ENCODE measurements at places on chromosomes 12 and 14. TPM values are rescaled to one million over a fixed set of nuclear protein-coding genes. Genes with fewer than 3 reads are reported as not detected.

Gene ADAM20
- 0.14 TPM for total RNA-seq

DNA sequence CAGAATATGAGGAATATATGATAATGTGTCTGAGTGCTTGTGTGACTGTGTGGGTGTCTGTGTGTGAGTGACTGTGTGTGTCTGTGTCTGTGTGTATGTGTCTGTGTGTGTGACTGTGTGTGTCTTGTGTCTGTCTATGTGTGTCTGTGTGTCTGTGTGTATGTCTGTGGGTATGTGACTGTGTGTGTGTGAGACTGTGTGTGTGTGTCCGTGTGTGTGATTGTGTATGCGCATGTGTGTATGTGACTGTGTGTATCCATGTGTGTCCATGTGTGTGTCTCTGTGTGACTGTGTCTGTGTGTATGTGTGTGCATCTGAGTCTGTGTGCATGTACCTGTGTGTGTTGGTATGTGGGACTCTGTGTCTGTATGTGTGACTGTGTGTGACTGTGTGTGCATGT, 1361.2 kb upstream of the TMEM132C start:
- no peak for DNase-seq

- no peak for DNase-seq
These were observed 94.7 kb downstream of the DIP2B start for GRCh38 chr12:50599366-50600095.

DNA sequence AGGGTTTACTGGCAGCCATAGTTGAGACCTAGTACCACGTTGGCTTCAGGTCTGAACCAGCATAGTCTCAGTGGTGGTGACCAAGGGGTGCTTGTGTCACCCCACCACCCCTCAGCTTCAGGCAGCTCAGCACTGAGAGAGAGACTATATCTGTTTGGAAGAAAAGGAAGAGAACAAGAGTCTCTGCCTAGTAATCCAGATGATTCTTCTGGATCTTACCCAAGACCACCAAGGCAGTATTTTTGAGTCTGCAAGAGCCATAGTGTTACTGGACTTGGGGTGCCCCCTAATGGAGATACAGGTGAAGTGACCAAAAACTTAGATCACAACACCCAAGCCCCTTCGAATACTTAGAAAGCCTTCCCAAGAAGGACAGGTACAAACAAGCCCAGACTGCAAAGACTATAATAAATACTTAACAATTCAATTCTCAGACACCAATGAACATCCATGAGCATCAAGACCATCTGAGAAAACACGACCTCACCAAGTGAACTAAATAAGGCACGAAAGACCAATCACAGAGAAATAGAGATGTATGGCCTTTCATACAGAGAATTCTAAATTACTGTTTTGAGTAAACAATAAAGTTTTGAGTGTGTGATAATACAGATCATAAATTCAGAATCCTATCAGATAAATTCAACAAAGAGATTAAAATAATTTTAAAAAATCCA, 107.0 kb downstream of the HELB start:
- DNase-seq, result peak; percentile 52

DNA sequence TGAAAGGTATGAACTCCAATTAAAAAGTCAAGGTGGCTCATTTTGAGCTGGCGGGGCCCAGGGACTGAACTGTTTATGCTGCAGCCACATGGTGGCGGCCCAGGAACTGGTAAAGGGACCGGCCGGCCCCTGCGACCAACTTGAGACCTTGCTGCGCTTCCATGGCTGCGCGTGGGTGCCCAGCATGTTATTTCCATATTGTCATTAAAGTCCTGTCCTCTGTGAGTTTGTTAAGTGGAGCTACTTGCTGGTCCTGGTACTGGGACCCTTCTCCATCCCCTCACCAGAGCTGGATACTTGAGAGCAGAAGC, 62.3 kb downstream of the BEGAIN start:
- peak; percentile 74 for DNase-seq

Gene CCDC177
- total RNA-seq, result not detected

Gene OASL
- 13.9 TPM for total RNA-seq

Gene HOXC10
- total RNA-seq, result not detected

DNA sequence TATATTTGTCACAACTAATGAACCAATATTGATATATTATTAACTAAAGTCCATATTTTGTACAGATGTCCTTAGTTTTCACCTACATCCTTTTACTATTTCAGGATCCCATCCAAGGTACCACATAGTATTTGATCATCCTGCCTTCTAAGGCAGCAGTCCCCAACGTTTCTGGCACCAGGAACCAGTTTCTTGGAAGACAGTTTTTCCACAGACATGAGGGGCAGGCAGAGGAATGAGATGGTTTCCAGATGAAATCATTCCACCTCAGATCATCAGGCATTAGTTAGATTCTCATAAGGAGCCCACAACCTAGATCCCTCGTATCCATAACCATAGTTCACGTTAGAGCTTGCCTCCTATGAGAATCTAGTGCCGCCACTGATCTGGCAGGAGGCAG, 82.8 kb upstream of the BCL2L14 start:
- DNase-seq, result no peak

GRCh38 chr12:127650626-127651025, 616.3 kb upstream of the TMEM132C start:
- no peak for DNase-seq

GRCh38 chr12:102497743-102498142, 17.4 kb upstream of the IGF1 start:
- no peak for DNase-seq

- DNase-seq, result no peak
These were observed 81.6 kb downstream of the PTGER2 start for GRCh38 chr14:52395728-52396127.

GRCh38 chr12:87796961-87797516, 232.2 kb downstream of the C12orf50 start:
- no peak for DNase-seq

Gene PMCH
- total RNA-seq, result not detected

GRCh38 chr14:51248016-51248987, 8.3 kb downstream of the TMX1 start:
- DNase-seq, result no peak

DNA sequence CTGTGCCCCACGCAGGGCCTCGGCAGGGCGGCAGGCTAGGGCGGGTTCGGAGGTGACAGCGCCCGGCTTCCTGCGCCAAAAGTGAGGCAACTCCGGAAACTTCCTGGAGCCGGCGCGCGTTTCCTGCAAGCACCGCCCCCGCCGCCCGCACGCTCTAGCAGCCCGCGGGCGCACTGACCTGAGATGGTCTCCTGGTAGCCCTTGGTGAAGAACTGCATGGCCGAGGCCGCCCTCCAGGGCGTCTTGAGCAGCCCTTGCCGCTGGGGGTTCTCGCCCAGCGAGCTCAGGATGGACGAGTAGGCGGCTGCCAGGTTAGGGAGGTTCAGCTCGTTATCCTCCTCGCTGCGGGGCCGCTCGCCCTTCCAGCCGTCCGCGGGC, 494 bp downstream of the GCH1 start:
- DNase-seq, result peak; percentile 90

DNA sequence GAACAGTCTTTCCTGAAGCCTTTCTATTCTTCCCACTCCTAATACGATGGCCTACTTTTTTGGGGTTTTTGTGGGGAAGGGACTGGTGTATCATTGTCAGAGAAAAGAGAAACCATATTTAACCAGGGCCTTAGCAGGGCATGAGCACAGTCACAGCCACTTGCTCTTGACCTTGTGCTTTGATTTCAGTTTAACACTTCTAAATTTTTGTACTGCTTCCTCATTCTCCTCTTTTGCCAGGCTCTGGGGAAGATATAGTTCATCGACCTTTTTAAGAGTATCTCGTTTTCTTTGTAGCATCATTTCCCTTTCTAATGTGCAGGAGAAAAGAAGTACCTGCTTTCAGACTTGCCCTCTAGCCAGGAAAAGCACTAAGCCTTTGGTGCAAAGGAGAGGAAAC, 2.2 kb downstream of the ZBTB1 start:
- DNase-seq, result no peak

Gene STXBP6
- not detected for total RNA-seq

GRCh38 chr12:28457785-28458184, 267.5 kb downstream of the CCDC91 start:
- DNase-seq, result no peak

Gene SLC5A8
- not detected for total RNA-seq

DNA sequence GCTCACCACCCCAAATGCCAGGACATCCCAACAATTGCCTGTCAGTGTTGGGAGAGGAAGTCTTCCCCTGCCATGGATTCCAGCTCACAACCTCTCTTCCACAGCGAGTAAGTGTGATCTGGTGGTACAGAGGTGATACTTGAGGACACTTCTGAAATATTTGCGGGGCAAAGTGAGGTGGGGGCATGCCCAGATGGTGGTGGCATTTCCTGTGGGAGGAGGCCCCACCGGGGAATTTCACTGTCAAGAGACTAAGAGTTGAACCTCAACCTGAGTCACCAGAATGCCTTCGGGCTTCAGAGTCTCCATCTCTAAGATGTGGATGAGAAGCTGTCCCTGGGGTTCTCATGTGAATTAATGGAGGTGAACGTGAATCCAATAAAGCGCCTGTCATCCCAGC, 122.3 kb upstream of the RFLNA start:
- DNase-seq, result no peak

DNA sequence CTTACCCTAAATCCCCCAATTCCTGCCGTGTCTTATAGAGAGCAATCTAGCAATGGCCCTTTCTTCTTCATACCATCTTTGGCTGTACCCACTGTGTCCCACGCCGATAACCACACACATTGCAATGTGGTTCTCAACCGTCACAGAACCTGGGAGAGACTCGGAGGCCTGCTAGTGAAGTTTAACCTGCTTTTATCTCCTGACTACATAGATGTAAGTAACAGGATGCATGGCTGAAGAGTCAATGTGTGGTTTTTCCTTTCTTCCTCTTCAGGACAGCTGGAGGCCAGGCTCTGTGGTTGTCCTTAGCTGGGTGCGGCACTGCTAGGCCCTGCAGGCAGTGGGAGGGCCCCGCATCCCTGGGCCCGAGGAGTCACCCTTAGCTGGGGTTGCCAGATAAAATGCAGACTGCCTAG, 51.3 kb downstream of the ZNF664 start:
- DNase-seq, result no peak

Gene NUAK1
- total RNA-seq, result not detected

- DNase-seq, result no peak
These were observed 340.9 kb downstream of the BCL11B start for GRCh38 chr14:98931126-98931525.

DNA sequence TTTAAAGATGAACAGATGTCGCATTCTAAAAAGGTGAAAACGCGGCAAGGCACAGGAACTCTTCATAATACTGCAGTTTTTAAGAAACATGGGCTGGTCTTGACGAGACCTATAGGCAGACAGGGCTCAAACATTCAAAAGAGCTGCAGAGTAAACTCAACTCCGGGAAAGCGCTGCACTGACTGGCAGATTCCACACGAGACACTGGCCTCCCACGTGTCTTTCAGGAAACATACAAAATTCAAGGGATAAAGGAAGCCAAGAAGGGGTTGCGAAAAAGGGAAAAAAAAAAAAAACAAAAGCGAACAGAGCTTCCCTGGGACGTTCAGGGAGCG, 614 bp upstream of the ARF6 start:
- peak; percentile 70 for DNase-seq

Gene SIRT4
- 2.2 TPM for total RNA-seq

GRCh38 chr14:104577426-104577825, 2.1 kb upstream of the C14orf180 start:
- DNase-seq, result no peak

DNA sequence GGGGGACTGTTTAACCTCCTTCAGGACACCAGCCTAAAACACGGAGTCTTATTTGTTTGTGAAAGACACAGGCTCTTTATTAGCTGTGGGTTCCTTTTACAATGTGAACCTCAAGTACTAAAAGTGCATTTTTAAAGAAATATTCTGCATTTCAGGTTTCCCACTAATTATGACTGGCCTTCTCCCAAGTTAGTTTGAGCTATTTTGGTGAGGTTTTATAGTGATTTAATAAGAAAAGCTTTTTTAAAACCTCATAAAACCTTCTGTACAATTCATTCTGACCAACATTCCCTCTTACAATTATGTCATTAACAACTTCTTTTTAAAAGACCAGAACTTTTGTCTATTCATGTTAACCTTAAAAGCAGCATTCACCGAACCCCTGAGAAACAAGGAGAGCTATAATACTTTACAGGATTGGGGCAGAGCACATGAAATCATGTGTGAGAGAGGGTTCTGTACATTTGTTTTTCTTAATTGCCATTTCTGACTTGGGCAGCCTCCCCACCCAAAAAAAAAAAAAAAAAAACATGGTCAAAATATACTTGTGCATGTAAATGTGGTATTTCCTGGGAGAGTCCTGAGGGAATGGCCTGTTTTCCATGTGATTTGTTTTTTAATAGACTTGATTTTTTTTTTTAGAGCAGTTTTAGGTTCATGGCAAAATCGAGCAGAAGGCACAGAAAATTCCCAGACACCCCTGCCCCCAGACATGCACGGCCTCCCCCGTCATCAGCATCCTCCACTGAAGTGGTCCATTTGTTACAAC, 169.5 kb downstream of the CHST11 start:
- DNase-seq, result no peak

Gene WIF1
- not detected for total RNA-seq

Gene MYH6
- 0.16 TPM for total RNA-seq

- DNase-seq, result no peak
These were observed 34.2 kb downstream of the RTRAF start for GRCh38 chr14:52023518-52023917.

DNA sequence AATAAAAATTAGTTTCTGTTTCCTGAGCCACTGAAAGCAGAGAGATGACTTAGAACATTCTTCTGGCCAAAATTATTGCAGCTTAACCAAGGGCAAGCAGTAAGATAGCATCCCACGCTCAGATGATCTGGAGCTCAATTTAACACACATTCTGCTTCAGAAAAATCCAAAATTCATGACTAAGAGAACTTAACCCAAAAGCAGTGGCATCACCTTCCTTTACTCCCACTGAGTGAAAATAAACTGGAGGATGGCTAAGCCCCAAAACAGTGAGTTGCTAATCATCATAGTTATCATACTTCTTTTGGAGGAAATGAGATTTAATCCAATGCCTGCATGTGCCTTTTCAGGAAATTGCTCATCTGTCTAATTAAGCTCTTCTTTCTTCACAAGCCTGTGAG, 195.4 kb downstream of the DUSP6 start:
- DNase-seq, result no peak

- no peak for DNase-seq
These were observed 6.5 kb downstream of the OLR1 start for GRCh38 chr12:10165421-10165820.

Gene TAS2R10
- total RNA-seq, result not detected

DNA sequence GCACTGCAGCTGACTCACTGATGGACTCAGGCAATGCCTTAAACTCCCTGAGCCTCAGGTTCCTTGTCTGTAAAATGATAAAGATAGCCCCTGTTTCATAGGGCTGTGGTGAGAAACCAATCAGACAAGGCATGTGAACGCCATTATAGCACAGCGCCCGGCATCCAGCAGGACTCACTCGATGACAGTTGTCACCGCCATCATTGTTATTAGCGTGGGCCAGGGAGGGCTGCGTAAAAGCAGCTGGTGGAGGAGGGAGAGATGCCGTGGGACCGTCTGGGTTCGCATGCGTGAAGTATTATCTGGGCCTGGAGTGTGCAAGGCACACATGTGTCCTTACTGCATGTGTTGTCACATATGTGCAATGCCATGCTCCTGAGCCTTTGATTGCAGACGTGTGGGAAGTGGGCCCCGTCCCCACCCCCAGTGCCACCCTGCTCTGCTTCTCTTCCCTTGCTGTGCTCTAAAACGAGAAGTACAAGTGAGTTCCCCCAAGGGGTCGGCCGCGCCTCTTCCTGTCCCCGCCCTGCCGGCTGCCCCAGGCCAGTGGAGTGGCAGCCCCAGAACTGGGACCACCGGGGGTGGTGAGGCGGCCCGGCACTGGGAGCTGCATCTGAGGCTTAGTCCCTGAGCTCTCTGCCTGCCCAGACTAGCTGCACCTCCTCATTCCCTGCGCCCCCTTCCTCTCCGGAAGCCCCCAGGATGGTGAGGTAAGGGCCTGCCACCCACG, at the start of gene PTPN6:
Gene PTPN6 (plus strand): TSS at position 546 of the 730 bp plus-strand sequence. CDS start 157 bp downstream, at position 703.
- peak; percentile 78 for DNase-seq

Gene FGF6
- not detected for total RNA-seq

Gene CELA1
- not detected for total RNA-seq

Measured in activated CD4-positive, alpha-beta T cell treated with anti-CD3 and anti-CD28 coated beads for 36 hours (primary cell).